ENCODE measurements at places on chromosomes 13 and 19.

DNA sequence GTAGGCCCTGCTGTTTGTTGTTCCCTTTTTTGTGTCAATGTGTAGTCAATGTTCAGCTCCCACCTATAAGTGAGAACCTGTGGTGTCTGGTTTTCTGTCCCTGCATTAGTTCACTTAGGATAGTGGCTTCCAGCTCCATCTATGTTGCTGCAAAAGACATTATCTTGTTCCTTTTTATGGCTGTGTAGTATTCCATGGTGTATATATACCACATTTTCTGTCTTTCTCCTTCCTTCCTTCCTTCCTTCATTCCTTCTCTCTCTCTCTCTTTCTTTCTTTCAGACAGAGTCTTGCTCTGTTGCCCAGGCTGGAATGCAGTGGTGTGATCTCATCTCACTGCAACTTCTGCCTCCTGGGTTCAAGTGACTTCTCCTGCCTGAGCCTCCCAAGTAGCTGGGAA, 21.0 kb downstream of the CYP2A6 start:
- DNase-seq, result no peak

GRCh38 chr13:19961489-19961888, 3.0 kb downstream of the ZMYM2 start:
- no peak for DNase-seq

GRCh38 chr13:19862481-19863313, 752 bp downstream of the ZMYM5 start:
- peak; percentile 24 for DNase-seq

- DNase-seq, result no peak
Observed at GRCh38 chr13:42754801-42755510, 26.4 kb upstream of the FAM216B start.

DNA sequence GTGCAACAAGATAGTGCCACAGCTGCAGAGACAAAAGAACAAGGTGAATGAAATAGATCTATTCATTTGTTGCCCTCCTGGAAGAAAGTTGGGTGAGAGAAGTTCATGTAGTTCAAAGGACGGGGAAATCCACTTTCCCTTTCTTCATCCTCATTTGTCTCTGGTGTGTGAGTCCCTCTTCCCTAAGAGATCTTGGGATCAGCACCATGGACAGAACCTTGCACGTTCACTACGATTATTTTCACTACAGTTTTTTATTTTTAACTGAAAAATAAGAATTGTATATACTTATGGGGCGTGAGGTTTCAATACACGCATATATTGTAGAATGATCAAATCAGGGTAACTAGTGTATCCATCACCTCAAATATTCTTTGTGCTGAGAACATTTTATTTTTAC, 29.2 kb downstream of the NLRP5 start:
- no peak for DNase-seq

- DNase-seq, result no peak
Observed at GRCh38 chr13:59674616-59675015, 489.1 kb downstream of the DIAPH3 start.

GRCh38 chr13:110351636-110352420, 44.7 kb downstream of the COL4A2 start:
- DNase-seq, result no peak

- peak; percentile 85 for DNase-seq
Observed at GRCh38 chr13:106088085-106088484, 447.4 kb downstream of the EFNB2 start.

GRCh38 chr13:63297163-63297562, 1881.5 kb upstream of the PCDH20 start:
- DNase-seq, result no peak

- DNase-seq, result no peak
Observed at GRCh38 chr19:18266771-18267686, 7.2 kb downstream of the IQCN start.

Data from astrocyte of the spinal cord (primary cell).